AML-193 (cell line): ENCODE measurements at places on chromosomes 7 and 10.

GRCh38 chr10:46523962-46524471 is 32.4 kb downstream of the GPRIN2 start:
- no peak for DNase-seq

DNA sequence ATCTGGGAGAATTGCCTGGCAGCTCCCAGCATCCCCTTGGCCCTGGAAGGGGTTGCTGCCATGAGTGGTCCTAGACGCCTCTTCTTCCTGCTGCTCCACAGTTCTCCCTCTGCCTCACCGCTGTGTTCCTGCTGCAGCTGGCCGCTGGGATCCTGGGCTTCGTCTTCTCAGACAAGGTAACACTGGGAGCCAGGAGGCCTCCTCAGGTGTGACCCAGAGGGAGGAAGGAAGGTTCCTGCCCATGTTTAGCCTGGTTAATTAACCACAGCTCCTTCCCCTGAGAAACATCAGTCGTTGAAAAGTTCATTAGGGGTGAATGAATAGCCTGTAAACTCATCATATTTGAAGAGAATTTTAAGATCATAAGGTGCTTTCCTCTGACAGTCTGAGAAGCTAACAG is 18.2 kb downstream of the TSPAN33 start:
- DNase-seq: no peak

DNA sequence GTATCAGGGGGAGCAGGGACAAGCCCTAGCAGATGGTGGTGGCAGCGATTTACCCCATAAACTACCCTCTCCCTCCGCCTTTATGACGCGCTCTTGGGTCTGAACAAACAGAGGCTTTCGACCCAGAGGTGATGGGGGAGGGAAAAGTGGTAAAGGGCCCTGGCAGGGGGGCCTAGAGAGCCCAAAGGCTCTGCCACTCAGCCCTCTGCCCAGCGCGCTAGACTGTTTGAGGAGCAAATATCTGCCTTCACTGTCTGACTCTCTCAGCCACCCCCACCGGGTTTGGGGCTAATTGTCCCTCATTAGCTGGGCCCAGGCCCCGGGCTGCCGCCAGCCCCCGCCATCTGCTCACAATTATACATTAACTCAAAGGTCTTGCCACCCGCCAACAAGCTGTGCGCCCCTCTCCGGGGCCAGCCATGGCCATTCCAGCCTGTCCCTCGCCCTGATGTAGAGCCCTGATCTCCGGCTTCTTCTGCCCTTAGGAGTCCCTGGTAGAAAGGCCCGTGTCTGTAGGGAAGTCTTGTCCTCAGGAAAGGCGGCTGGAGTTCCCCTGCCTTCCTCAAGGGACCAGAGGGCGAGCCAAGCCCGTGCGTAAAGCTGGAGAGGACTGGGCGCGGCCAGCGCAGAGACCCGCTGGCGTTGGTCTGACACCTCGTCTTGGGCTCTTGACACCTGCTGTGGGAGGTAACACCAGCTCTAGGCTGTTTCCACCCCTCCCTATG is 1.9 kb upstream of the PAX4 start:
- DNase-seq: no peak

- DNase-seq: no peak
Measured at GRCh38 chr10:21518641-21519396, 6.7 kb downstream of the SKIDA1 start.

GRCh38 chr10:14009371-14010100 is 321.2 kb downstream of the FRMD4A start:
- DNase-seq: no peak

DNA sequence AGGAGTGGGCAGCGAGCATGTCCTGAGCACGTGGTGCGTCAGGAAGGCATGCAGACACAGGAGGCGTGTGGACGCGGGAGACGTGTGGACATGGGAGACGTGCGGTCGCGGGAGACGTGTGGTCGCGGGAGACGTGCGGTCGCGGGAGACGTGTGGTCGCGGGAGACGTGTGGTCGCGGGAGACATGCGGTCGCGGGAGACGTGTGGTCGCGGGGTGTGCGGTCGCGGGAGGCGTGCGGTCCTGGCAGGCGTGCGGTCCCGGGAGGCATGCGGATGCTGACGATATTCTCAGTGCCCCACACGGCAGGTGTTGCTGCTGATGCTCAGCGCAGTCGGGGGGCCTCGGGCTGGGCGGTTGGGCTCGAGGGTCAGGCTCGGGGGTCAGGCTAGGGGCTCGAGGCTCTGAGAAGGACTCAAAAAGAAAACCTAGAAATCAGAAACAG is 94.2 kb downstream of the NKX6-2 start:
- no peak for DNase-seq

DNA sequence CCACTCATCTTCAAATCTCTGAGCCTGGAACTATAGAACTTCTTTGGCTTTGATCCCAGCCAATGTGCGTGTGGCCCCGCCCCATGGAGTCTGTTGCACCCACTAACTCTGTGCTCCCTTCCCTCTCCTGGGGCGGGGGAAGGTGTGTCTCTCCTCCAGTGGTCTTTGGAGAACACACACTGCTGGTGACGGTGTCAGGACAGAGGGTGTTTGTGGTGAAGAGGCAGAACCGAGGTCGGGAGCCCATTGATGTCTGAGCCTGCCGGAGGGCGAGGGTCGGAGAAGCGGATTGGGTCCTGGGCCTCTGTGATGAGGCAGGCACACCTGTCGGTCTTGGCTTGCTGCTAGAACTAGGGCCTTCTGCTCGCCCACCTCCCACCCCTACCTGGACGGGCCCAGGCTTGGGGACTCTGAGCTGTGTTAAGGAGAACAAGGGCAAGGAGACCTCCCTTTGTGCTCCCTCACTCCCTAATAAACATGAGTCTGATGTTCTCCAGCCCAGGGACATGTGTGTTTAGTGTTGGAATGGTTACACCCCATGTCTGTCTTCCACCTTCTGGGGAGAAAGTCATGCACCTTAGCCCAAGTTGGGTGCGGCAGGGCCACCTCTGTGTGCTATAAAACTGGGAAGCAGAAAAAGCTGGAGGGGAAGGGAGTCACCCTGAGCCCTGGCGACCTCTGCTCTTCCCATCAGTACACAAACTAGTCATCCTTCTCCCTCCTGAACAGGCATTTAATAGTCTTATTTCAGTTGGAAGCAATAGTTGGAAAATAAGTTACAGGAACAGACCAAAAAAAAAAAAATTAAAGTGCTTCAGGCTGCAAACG is 4.6 kb downstream of the TRAPPC14 start:
- no peak for DNase-seq

GRCh38 chr7:73449422-73449821 is 15.8 kb downstream of the FZD9 start:
- no peak for DNase-seq

DNA sequence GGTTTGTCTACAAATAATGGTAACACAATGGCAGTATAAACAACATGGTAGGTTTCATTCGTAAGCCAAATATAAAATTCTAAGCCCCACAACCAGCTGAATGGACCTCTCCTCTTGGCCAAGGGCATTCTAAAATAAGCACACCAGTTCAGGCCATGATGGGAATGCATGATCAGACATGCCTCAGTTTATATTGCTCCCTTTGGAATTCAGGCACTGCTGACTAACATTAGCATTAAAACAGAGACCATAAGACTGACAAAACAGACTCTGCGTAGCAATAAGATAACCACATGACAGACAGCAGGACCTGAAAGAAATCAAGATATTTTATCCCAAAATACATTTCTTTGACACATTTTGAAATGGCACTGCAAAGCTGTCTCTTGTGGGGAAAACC is 125.8 kb downstream of the FAM107B start:
- DNase-seq: no peak
